Activated gamma-delta T cell treated with anti-CD3 and anti-CD28 coated beads, Interleukin-2, amount 50 U/mL, for 16 hours (primary cell): ENCODE measurements at places on chromosomes 7 and 10.

GRCh38 chr10:103651783-103652476 is 158.4 kb downstream of the NEURL1 start:
- no peak for DNase-seq

DNA sequence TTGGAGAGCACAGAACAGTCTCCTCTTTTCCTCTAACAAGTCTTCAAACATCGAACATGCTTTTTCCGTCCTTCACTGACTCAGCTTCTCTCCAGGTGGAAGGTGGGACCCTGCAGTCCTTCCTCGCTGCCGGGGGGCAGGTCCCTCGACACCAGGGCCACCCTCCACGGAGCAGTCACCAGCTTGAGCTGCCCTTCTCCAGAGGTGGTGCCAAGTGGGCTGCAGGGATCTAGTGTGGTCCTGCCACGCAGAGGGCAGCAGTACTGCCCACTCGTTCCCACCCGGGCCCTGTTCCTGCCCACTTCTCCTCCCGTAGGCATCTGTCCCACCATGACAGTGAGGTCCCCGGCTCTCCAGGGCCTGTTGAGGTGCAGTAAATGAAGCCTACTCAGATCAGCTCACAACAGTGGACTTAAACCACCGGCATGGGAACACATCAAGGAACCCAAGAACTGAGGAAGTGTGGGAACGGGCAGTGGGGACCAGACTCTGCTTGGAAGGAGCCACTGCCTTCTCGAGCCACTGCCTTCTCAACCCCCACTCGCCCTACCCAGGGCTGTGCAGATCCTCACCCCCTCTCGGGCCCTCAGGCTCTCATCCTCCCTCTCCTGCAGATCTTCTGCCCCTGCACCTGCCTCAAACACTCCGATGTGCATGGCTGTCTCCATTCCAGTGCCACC is 153.9 kb downstream of the OAT start:
- DNase-seq, result no peak

GRCh38 chr7:150377635-150378034 is 1.5 kb upstream of the ZNF775 start:
- no peak for DNase-seq

- DNase-seq, result no peak
These were observed 378.8 kb upstream of the C7orf33 start for GRCh38 chr7:148211740-148212151.

DNA sequence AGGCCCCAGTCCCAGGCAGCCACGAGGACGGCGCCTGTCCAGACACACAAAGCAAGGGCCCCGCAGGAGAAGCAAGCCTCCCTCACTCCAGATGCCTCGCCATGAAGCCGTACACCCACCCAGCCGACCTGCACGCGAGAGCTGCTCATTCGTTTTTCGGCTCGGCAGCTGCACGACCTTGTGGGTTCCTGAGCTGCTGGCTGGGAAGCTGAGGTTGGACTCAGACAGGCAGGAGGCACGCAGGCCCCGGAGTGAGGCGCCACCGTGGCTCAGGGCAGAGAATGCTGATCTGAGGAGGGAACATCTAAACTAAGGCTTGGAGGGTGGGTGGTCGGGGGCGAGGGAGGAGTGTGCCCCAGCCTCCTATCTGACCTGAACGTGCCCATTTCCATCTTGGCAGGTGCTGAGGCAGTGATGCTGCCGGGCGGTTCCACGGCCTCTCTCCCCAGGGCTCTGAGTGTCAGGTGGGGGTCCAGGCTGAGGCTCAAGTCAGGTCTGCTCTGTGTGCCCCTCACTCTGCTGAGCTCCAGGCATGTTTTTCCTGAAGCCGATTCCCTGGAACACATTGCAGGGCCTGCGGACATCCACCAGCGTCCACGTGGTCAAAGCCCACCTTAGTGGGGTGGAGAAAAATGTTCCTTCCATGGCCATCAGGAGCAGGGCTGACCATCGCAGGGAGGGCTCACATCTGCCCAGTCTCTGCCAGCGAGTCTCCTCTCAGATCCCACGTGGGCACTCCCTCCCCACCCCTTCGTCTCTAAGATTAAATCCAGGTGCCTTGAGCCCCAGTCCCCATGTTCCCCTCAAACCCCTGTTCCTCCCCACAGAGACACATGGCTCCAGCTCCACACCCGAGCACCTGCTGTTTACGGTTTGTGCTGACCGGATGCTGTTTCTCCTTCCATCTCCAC is 28.1 kb upstream of the FAM20C start:
- DNase-seq, result no peak

GRCh38 chr7:55574051-55574717 is 1.9 kb upstream of the VOPP1 start:
- no peak for DNase-seq
